ENCODE measurements at places on chromosomes 12 and 14.

DNA sequence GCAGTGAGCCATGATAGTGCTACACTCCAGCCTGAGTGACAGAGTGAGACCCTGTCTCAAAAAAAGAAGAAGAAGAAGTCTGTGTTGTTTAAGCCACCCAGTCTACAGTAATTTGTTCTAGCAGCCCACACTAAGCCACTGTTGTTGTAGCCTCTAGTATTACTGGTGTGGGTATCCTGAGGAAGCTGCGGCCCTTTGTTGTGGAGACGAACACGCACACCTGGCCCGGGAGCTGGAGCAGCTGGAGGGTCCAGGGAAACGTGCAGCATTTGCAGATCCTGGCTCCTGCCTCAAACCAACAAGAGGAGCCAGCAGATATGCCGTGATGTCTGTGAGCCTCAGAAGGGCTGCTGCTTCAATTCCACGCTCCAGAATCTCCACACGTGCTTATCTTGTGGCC is 65.3 kb downstream of the MAP1LC3B2 start:
- DNase-seq: no peak

DNA sequence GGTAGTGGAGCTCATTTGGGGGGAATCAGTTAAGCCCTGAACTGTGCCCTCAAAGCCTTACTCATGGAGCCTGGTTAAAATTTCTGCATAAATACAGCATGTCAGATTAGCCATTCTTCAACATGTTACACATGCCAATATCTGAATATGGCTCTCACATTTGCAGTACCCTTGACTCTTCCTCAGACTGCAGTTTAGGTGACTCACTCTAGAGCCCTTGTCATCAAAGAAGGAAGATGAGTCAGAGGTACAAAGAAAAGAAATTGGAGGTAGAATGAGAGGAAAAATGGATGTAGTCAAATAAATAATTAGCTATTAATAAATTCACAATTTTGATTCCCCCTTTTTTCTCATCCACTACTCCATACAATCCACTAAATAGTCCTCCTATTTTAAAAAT is 23.6 kb upstream of the OR4K2 start:
- DNase-seq: no peak

- DNase-seq: no peak
These were observed 139.5 kb upstream of the AEBP2 start for GRCh38 chr12:19299765-19300164.

DNA sequence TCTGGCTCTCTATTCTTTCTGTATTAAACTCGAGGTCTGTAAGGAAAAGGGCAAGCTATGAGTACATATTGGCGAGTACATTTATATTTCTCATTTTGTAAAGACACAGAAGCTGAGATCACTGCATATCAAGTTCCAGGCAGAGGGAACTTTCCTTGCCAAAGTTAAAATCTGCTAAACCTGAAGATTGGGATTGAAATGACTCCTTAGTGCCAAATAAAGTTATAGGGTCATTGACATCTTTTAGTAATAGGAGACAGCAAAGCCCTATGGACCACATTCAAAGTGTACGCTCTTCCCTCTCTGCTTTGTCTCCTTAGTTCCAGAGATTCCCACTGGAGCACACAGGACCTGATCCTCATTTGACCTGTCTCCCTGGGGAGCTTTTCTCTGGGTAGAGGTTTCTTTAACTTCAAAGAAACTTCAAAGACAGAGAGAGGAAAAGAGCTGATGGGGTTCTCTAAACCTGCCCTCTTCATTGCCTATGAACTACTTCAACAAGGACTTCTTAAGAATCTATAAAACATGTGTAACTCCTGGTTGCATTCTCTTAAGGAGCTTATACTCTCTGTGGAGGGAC is 42.6 kb upstream of the PTPRR start:
- DNase-seq: no peak

- no peak for DNase-seq
These were observed 62.8 kb upstream of the PRB2 start for GRCh38 chr12:11457996-11458645.

DNA sequence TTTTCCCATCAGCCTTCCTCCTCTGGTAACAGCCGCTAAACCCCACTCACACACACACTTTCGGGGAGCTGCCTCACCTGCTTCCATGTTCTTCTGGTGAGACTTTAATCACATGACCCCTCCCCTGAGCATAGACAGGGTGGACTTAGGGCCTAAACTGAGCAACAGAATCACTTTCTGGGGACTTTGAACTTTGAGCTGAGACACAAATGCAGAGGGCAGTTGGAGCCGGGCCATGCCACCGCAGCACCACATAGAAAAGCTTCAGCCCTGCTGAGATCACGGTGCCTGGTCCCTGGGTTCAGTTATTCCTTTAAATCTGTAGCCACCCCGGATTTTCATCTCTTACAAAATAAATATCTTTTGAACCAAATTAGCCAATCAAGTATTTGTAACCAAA is 18.4 kb upstream of the MAP3K9 start:
- no peak for DNase-seq

GRCh38 chr12:8077207-8077606 is 4.9 kb upstream of the NECAP1 start:
- no peak for DNase-seq

DNA sequence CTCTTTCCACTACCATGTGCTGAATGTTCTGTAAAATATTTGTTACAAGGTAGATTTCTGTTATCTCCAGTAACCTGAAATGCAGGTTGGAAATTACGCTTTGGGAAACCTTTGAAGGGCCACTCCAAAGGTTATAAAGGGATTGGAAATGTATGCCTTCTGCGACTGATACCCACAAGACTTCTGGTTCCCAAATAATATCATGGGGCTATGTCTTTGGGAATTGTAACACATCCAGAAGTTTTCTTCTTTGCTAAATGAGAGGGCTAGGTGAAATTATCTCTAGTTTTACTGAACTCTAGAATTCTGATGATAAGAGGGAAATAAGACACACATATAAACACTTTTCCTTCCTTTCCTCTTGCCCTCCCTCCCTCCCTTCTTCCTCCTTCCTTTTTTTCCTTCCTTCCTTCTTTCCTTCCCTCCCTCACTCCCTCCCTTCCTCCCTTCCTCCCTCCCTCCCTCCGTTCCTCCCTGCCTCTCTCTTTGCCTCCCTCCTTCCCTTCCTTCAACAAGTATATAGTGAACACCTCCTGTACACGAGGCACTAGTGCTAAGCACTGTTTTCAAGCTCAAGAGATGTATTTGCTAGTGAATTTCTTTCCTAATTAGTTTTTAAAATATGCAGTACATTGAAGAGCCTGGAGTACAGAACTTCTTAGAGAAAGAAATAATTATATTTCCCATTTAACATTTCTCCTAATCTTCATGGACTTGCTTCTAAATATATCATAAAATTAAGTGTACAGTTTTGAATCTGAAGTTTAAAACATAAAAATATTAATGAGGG is 10.1 kb downstream of the HMGA2 start:
- no peak for DNase-seq

DNA sequence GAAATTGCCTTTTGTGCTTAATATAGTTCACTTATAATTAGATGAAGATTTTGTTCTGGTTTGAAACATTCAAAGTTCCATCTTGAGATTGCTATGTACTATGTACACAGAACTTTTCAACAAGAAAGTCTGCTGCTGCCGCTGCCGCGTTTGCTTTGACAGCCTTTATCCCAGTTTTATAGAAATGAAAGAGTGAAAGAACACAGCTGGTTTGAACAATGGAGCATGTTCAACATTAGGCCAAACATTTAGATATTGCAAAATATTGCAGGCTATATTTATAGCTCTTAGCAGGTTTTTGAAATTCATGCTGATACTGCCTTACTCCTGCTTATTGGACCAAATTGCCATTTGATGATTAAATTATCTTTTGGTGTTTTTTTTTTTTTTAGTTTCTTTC is 299.8 kb upstream of the PRKD1 start:
- DNase-seq: no peak

GRCh38 chr12:104521731-104522130 is 65.0 kb downstream of the CHST11 start:
- no peak for DNase-seq

DNA sequence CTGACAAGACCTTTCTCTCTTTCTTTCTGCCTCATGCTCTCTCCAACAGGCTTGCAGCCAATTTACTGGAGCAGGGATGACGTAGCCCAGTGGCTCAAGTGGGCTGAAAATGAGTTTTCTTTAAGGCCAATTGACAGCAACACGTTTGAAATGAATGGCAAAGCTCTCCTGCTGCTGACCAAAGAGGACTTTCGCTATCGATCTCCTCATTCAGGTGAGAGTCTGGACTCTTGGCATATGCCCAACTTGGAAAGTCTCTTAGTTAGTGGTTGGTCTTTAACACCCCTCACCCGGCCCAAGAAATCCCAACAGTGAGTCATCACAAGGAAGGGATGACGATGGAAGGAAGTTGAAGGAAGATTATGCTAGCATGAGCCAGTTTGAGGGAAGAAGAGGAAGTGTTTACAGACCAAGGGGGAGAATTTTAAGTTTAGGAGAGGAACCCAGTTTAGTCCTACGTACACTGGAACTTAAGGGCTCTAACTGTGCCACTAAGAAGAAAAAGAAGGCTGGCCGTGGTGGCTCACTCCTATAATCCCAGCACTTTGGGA is 189.7 kb downstream of the ETV6 start:
- no peak for DNase-seq

GRCh38 chr12:6416596-6416995 is 28.2 kb upstream of the CD27 start:
- DNase-seq: no peak

DNA sequence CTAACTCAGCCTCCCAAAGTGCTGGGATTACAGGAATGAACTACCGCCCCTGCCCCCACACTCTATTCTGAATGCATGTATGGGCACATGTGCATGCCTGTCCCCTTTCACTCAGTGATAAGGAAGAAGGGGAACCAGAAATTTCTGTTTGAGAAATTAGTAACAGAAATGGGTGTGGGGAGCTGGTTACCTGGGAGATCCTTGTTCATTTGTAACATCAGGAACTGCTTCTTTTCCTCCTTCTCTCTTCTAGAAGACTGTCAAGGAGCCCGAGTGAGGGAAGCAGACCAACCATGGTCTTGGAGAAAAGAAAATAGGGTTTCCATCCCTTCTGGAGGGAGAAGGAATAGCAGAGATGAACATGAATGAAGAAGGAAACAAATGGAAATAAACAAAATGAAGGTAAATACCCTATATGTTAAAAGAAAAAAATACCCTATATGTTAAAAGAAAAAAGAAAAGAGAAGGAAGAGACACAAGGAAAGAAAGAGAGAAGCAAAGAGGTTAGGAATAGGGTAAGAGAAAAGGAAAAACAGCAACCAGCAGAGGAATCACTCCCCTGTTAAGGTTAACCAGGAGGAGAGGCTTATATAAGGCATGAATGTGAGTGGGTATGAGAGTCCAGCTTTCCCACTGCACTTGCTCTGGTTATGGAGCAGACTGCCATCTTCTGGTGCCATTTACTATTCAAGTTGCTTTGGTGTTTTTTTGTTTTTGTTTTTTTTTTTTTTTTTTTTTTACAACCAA is 3.3 kb downstream of the PPP1R3E start:
- no peak for DNase-seq

DNA sequence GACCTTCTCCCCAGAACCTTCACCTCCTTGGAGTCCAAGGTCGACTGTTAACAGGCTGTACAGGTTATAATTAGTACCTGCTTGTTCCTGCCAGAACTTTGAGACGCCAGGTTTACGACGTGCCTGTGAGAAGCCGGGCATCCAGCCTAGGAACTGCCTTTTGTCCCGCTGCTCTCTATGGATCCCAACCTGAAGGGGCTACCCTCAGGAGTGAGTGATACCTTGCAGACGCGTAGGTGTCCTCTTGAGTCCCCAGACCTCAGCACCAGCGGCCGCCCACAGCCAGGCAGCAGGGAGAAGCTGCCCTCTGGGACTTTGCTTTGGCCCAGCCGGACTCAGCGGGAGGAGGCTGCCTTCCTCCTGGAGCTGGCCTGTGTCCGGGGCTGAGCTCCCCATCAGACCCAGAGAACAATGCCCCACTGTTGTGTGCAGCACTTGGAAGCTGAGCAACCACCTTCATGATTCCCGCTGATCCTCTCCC is 16.2 kb downstream of the SYNE3 start:
- DNase-seq: no peak

- no peak for DNase-seq
These were observed 17.7 kb upstream of the TMEM30B start for GRCh38 chr14:61298824-61299223.

DNA sequence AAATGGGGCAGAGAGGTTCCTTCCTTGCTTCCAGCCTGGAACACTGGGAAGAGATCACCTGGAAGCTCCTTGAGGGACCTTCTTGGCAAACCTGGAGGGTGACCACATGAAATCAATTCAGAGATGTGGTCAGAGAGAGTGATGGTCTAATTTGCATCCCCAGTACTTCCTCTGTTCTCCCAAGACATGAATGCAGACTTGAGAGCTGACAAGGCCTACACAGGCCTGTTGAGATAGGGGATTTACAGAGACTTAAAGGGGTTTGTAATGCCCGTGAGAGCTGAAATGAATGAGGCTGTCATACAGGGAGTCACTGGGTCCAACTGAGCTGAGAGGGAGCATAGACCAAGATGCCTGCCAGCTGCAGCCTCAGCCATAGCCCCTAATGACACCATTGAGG is 45.1 kb downstream of the TMX1 start:
- no peak for DNase-seq

GRCh38 chr12:121823101-121823726 is 19.4 kb downstream of the SETD1B start:
- no peak for DNase-seq

DNA sequence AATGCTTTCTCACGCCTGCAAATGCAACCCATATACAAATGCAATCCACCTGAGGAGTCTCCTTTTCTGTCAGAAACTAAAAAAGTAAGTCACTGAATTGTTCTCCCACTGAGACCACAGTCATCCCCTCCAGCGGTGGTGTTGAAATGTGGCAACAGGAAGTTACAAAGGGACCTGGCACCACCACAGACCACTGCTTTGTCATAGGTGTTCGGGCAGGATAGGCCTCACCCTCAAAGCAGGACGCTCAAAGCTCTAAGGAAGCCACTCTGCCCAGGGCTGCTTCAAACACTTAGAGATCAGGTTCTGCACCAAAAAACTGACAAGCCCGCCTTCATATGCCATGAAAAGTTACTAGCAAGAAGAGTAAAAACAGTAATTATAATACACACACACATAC is 11.3 kb downstream of the PHLDA1 start:
- peak; percentile 69 for DNase-seq

GRCh38 chr14:69667938-69668335 is 56.5 kb downstream of the SUSD6 start:
- DNase-seq: no peak

DNA sequence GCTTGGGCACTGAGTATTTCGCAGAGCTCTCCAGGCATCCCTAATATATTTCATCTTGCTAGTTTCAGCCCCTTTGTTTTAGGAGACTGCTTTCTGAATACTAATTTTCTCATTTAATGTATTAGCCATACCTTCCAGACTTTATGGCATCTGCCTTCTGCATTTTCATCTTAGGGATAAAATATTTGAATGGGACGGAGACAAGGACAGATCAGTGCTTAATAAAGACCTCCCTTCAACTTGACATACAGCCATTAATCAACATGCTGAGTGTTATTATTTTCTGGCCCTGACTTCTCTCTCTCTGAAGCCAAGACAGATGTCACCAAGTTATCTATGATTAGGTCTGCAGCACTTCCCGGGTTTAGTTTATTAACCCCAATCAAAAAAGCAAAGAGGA is 42.4 kb downstream of the CACNA2D4 start:
- DNase-seq: no peak

- no peak for DNase-seq
These were observed 8.2 kb downstream of the BCL11B start for GRCh38 chr14:99263564-99264330.

GRCh38 chr14:101500681-101501080 is 60.6 kb upstream of the DIO3 start:
- DNase-seq: no peak
